Vagina (tissue), 2 donors: ENCODE measurements at places on chromosomes 12 and 14.

DNA sequence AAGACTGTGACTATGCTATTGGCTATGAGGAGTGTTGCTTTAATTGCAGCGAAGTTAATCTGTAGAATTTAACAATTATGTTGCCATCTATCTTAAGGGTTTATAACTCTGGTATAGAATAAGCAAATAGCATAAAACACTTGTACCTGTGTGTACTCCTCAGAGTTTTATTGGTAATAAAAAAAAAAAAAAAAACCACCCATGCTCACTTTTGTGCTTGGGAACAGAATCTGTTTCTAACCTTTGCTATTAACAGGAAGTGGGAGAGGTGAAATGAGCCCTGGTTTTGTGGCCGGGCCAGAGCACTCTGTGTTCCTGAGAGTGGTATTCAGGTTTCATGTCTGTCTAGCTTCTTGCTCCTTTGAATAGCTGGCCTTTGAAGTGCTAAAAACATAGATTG lies 53.1 kb downstream of the PDE3A start:
- no peak for DNase-seq

DNA sequence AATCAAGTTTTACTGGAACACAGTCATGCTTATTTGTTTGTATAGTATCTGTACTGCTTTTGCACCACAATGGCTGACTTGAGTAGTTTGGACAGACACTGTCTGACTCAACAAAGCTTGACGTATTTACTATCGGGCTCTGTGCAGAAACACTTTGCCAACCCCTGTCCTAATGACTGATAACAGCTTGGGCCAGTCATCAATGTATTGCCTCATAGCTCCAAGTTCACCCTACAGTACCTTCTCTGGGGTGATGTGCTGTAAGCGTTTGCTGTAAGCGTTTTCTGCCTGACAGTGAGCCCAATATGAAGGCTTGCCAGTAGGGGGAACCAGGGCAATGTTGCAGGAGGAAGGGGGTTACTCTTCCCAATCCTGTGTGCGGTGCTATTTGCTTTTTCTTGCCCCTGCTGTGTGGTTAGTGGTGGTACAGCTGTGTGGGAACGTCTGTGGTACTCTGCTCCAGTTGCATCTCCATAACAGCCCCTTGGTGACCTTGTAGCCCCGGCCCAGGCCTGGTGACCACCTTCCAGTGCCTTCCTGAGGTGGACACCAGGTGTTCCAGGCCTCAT lies 5.4 kb upstream of the CCDC177 start:
- no peak for DNase-seq

DNA sequence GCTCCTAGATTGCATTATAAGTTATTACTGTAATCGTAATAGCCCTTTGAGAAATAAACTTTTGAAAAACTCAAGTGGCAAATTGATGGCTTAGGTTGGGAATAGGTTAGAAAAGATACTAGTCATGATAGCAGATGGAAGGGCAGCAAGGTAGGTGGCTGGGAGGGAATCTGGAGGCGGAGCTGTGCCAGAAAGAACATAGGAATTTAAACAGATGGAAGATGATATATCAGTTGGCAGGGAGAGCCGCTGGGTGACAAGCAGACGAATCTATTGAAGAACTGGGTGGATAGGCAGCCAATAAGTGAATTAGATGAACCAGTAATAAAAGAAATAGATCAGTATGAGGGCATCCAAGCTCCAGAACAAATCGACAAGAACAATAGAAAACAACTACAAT lies 142.1 kb downstream of the CNTN1 start:
- DNase-seq = no peak

GRCh38 chr12:27549236-27549800 lies 25.3 kb downstream of the PPFIBP1 start:
- DNase-seq = no peak

DNA sequence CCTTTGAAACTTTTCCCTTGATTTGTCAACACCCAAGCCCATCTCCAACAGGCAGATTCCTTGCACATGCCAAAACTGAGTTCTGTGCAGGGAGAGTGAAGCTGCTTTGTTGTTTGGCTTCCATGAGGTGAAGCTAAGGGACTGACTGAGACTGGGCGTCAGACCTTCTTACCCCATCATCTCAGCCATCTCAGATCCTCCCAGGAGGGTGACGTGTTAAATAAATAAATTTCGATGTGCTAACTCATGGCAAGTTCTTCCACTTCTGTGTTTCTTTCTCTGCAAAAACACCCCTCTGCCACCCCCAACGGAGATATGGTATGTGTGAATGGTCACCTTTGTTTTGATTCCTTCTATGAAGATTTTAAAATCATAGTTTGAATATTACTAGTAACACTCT lies 17.8 kb downstream of the UTP20 start:
- DNase-seq = no peak

- DNase-seq = no peak
Measured at GRCh38 chr12:121974026-121974985, 47.4 kb upstream of the BCL7A start.

DNA sequence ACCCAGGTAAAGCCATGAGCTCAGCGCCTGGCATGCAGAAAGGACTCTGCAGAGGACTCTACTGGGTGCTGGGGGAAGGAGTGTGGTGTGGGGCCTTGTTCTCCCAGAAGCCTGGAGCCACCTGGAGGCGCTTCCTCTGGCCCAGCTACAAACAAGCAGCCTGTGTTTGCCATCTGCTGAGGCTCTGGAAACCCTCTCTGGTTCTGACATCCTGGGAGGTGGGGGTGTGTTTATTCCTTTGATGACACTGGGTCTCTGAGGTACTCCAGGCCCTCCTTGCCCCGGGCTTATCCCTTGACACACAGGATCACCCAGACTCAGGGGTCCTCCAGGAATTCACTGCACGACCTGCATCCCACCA lies 44.9 kb downstream of the RNF34 start:
- no peak for DNase-seq

- DNase-seq = no peak
Measured at GRCh38 chr14:64504310-64504896, at the start of gene ZBTB1. TSS of gene ZBTB1 (plus strand) at chr14:64504770. CDS start at chr14:64521505, 16,735 bp downstream.

GRCh38 chr12:101608301-101609133 lies 13.7 kb downstream of the MYBPC1 start:
- no peak for DNase-seq

GRCh38 chr12:93237235-93237915 lies 140.3 kb upstream of the NUDT4 start:
- no peak for DNase-seq
